HT-29 (cell line): ENCODE measurements at places on chromosomes 4 and X. TPM values are rescaled to one million over a fixed set of nuclear protein-coding genes. Genes with fewer than 3 reads are reported as not detected.

The PHOX2B gene
- total RNA-seq, result not detected in 2 replicates

The GLOD5 gene
- total RNA-seq, result 0.63 TPM in 1 of 2 replicates, not detected in the other

The PDGFC gene
- 15.4 and 17.0 TPM in 2 replicates for total RNA-seq

The ERCC6L gene
- 3.8 and 5.5 TPM in 2 replicates for total RNA-seq

DNA sequence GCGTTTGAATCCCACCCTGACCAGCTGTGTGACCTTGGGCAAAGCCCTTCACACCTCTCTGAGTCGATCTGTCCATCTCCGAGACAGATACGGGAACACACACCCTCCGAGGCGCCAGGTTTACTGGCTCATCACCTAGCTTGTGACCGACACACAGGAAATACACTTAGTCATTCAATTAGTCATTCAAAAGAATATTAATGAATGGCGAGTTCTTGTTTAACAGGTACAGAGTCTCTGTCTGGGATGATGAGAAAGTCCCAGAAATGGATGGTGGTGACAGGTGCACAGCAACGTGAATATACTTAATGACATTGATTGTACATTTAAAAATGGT lies 80.6 kb downstream of the PPP2R2C start:
- peak; percentile 5 for DNase-seq

DNA sequence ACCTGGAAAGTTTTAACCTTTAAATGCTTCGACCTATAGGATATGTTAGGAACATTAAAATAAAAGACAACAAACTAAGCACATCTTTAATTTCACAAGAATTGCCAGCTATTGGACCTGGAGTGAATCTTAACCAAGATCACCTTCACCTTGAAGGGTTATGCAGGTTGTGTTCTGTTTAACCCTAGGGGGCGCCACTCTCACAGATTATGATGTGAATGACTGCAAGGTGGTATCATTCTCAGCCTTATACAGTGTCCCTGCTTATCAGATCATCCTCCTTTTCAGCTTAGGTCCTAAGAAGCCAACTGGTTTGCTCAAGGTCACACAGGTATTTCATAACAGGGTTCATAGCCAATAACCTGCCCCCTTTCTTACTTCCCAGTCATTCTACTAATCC lies 23.5 kb downstream of the INTS6L start:
- peak; percentile 11 for DNase-seq

DNA sequence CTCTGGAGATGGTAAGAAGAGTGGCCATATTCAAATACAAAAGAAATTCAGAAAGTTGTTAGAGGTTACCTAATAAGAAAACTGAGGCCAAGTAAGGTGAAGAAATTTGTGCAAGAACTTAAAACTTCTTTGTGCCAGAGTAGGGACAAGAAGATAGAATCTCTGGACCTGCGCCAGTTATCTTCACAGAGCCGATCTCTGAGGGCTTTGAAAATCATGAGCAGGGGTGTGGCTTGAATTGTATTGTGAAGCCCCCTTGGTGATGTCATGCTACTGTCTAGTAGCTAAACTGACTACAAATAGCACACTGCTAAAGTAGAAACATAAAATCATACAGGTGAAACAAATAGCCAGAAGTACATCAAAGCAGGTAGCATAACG lies 184.6 kb downstream of the UGT8 start:
- DNase-seq, result no peak

DNA sequence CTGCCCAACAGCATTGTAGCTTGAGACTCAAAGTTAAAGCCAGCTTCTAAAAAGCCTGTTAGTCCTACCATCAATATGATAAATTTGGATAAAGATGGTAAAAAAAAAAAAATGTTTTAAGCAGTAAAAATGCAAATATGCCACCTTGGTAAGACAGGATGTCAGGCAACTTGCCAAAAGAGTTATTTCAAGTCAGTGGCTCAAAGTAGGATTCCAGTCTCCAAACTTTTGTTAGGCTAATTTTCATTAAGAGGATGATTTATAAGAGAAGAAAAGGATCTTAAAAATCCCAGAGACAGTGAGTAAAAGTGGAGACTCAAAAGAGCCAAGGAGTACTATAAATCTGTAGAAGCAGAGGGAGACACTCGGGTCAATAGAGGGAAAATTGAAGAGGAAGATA lies 47.5 kb downstream of the GASK1B start:
- DNase-seq, result no peak

DNA sequence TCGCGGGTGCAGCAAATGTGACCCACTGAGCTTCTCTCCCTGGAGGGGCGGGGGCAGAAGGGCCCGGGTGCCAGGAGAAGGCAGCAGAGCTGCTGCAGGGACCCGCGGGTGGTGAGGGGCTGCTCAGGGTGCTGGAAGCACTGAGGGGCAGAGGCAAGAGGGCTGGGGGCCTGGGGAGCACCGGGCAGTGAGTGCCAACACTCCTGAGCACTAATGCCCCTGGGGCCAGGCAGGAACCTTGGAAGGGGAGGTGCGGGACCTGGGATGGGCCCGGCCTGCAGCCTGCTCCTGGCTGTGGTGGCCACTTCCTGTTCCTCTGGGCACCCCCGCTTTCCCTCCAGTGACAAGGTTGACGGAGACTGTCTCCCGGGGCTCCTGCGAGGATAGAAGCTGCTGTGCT lies 66.5 kb upstream of the ADRA2C start:
- no peak for DNase-seq

- peak; percentile 96 for DNase-seq
Observed at GRCh38 chrX:100768679-100769338, 36.9 kb upstream of the SYTL4 start.

- DNase-seq, result no peak
Observed at GRCh38 chrX:21398426-21398825, 24.2 kb downstream of the CNKSR2 start.

GRCh38 chrX:78747489-78747888 lies at the start of gene LPAR4:
TSS of gene LPAR4 (plus strand) at chrX:78747720. CDS start at chrX:78754870, 7,150 bp downstream.
- DNase-seq, result no peak

- DNase-seq, result peak; percentile 33
Observed at GRCh38 chr4:184163813-184164212, 53.9 kb downstream of the ENPP6 start.

DNA sequence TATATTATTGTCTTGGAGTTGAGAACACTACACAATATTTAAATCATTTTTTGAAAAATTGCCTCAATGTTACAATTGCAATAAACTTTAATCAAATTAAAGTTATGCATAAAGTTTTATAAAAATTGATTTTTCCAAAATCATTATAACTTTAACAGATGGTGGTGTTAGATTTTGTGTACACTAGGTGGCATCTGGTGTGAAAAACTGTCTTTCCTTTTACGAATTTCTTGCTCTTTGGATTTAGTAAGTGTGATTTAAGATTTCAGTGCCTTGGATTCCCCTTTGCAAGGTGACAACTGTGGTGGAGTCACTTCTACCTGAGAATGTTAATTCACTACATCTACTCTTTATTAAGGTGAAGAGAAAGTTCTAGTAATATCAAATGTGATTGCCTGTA lies 91.6 kb downstream of the AREG start:
- peak; percentile 32 for DNase-seq
